ENCODE measurements at places on chromosomes 13 and 19. TPM values are rescaled to one million over a fixed set of nuclear protein-coding genes. Genes with fewer than 3 reads are reported as not detected.

GRCh38 chr19:34457446-34457845 lies 24.1 kb upstream of the WTIP start:
- no peak for DNase-seq

GRCh38 chr19:29155683-29156082 lies 57.3 kb downstream of the UQCRFS1 start:
- no peak for DNase-seq

DNA sequence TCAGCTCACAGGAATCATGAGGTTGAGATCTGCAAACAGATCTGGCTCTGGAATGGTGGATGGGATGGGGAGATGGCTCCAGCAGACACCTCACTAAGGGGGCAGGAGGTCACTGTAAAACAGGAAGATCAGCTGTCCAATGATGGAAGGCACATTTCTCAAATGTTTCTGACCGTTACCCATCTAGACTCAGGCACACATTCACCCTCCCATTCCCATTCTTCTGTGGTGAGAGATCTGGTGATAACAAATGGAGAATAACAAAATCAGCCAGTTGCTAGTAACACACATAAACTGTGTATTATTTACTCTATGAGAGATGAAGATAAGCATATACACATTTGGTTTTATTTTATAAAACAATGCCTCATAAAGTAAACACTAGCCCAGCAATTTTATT lies 235.9 kb downstream of the TSHZ3 start:
- peak; percentile 10 for DNase-seq

DNA sequence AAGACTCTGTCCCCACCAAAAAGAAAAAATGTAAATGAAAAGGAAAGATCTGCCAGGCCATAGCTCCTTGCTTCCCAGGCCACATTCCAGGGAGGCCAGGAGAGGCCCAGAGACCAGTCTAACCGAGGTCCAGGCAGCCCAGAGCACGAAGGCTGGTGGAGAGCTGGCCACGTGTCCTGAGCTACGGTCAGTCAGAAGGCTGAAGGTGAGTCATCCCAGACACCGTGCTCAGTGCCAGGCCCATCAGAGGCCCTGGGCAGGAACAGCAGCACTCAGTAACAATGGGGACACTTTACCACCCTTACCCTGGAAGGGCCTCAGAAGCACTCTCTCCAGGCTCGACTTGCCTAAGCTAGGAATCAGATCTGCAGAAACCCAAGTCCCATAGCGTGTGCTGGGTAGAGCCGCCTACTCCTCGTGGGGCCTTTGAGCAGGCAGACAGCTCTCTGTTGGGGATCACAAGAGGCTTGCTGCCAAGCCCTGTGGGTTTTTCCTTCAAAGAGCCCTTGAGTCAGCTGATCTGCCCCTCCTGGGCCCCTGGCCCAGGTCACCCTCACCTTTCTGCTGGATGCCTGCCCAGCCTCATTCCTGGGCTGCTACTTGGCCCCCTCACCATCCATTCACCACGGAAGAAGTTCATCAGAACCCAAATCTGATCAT lies 11.6 kb upstream of the DNMT1 start:
- DNase-seq = no peak

DNA sequence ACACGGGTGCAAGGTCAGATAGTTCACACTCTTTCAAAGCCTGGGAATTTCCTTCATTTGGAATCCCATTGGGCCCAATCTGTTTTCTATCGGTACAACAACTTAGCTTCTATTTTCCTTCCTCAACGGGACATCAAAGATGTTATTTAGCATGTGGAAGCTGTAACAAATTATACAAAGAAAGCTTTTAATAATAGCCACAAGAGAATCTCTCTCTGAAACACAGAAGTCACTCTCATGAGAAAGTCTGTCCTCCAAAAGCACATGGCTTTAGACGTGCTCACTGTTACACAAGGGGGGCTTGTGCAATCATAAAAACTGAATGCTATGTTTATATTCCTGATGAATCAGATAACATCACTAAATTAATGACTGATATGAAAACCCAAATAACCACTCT lies 28.9 kb upstream of the CYSLTR2 start:
- no peak for DNase-seq

DNA sequence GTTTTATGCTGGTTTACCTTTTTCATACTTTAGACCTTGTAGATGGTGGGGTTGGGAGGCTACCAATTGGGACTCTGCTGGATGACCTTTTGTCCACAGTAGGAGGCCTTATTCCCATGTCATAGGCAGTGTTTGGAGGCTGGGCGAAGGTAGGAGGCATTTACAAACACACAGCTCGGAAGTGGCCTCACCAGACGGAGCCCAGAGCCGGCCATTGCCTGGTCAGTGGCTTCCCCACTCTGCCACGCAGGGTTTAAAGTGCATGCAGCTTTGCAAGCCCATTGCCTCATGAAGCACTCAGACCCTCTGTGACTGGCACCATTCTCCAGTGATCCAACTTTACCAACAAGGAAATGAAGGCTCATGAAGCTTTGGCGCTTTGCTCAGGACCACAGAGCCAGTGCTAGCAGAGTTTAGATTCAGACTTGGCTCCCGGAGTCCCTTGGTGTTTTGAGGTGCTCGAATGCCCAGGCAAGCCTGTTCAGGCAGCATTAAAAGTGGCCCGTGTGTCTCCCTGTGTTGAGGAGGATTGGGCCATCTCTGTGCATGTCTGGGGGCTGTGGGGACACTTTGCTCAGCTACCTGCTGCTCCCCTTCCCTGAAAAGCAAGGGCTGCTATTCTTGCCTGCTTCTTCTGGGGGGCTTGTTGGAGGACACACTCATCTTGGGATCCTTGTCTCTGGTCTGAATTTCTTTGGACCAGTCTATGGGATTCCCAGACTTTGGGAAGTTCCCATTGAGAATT lies 148.7 kb downstream of the ZNF536 start:
- no peak for DNase-seq

GRCh38 chr19:47729468-47729798 lies 15.9 kb upstream of the NOP53 start:
- DNase-seq = peak; percentile 92

- DNase-seq = no peak
These were observed 105.5 kb downstream of the SHISA2 start for GRCh38 chr13:25946321-25946720.

DNA sequence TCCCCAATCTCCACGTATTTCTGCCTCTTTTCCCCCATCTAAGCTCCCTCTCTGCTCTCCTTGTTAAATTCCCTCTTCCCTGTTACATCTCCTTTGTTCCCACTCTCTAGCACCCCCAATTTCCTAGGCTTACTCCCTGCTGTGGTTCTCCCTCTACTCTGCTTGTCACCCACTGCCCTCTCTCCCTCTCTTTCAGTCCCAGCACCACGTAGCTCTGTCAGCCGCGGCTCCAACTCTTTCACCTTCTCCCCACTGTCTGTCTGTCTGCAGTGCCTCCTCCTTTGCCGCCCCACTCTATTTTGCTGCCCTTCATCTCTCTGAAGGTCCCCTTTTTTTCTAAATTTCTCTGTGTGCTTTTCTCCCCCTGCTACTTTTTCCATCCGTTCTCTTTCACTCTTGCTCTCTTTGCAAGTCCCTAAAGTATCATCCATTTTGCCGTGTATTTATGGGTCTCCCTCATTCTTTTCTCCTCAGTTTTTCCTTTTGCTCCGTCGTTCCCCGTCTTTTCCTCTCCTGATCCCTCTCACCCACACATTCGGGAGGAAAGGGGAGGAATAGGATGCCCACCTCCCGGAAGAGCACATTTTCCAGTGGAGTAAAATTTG lies 937 bp downstream of the ZNF841 start:
- no peak for DNase-seq

GRCh38 chr13:109954441-109954840 lies 168.1 kb upstream of the IRS2 start:
- DNase-seq = no peak

The SSC5D gene
- total RNA-seq = 6.2 TPM

The PLIN5 gene
- 4.1 TPM for total RNA-seq

The NTF4 gene
- total RNA-seq = 7.5 TPM

The PDX1 gene
- not detected for total RNA-seq
